ENCODE measurements at places on chromosomes 6 and 20. TPM values are rescaled to one million over a fixed set of nuclear protein-coding genes. Genes with fewer than 3 reads are reported as not detected.

DNA sequence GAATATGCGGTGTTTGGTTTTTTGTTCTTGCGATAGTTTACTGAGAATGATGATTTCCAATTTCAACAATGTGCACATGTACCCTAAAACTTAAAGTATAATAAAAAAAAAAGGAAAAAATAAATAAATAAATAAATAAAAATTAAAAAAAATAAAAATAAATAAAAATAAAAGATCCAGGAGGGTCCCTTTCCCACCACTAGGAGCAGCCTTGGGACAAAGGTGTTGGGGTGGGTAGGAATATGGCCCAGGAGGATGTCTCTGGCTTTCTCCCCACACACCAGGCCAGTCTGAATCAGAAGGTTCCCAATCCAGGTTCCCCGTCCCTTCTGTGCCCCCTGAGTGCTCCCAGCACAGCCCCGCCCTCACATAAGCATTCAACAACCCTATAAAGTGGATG is 9.5 kb downstream of the LRFN2 start:
- no peak for DNase-seq

DNA sequence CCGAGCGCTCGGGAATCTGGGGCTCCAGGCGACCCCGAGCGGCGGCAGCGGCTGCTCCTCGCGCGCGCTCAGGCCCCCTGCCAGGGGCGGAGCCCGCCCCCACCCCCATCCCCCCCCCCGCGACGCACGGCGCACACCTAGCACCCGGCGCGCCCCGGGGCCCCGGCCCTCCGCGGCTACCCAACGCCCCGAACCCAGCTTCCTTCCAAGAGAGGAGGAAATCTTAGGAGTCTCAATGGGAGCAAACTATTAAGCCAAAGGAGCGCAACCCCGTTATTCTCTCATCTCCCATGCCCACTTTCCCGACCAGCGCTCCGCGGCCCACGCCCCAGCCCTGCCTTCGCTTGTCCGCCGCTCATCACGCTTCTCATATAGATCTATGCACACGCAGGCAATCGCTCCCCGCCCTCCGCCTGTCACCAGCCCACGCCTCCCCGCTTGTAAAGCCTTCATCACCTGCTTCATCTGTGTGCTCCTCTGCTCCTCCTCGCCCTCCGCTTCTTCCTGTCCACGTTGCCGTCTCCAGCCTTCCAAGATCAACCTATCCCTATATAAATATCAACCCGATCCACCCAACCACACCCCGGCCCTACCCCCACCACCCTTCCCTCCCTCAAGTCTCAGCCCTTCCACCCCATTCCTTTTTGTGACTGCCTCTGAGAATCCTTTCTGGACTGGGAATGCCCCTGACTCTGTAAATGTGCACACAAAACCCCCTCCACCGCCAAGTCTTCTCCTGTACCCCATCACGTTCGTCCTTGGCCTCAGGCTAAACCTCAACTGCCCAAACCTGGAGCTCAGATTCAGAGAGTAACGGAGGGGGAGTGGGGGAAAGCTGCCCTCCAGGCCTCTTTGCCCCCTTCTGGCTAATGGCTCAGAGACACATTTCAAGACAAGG is at the start of gene DLK2:
DLK2 (minus strand) TSS at position 18 of the 898 bp plus-strand sequence. CDS start 723 bp downstream, outside the sequence.
- DNase-seq = peak; percentile 25

GRCh38 chr6:17022604-17023003 is 79.2 kb upstream of the STMND1 start:
- DNase-seq = no peak

GRCh38 chr6:19811397-19812079 is 25.6 kb upstream of the ID4 start:
- no peak for DNase-seq

DNA sequence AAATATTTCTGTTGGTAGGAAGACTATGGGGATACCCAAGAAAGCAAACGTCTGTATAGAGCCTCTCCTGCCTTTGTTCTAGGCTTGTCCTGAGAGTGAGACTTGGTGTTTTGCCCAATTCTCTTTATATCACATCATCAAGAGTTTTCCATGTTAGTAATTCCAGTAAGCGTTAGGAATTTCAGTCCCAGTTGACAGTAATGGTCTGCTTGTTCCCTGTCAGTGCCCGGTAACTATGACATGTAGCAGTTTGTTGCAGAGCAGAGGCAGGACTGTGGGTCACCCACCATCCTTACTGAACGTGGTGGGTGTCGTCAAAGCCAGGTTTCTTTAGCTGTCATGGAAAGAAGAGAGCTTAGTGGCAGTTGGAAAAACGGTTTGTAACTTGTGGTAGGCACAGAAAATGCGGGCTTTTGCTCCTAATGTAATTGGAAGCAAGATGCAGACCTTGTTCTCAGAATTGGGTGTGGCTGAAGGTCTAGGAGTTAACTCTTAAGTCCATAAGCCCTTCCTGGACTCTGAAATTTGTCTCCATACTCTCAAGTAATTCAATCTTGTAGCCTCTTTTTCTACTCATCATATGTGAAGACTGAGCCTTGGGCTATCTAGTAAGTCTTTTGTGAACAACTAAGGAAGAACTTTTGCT is 188.8 kb downstream of the TMEM242 start:
- no peak for DNase-seq

GRCh38 chr6:169079650-169080049 is 174.0 kb downstream of the THBS2 start:
- DNase-seq = no peak

DNA sequence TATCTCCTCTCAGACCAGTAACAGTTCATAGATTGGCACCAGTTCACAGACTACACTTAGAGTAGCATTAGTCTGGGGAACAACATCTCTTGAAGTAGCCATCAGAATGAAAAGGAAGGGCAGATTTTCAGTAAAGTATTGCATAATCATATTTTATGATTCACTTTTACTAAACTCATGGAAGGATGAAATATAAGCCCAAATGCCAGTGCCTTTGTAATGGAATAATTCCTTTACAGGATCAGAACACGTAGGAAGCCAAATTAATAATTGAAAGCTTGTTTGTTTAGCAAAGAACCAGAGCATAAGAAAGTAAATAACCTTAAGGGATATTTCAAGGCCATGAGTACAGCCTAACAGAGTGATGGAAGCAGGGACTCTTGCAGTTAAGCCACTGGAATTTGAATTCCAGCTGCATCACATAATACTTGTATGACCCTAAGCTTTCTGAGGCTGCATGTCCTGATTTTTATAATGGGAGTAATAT is 11.4 kb upstream of the LOC128125822 start:
- no peak for DNase-seq

The ZSCAN23 gene
- total RNA-seq = 6.9 TPM

DNA sequence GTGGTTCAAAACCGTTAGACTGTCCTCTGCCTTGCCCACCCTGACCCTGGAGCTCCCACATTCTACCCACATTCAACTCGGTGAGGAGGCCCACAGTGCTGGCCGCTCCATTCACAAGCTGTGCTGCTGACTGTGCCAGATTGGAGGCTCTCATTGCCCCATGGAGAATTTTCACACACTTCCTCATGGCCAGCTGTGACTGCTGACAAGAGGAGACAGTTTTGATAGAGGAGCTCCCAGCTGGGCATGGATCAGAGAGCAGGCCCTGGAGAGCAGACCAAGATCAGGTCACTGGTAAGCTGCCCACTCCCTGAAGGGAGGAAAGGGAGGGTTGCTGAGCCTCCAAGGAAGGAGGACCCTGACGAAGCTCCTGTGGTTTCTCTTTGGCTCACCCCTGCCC is 246.1 kb upstream of the RIN2 start:
- DNase-seq = no peak

GRCh38 chr6:30914854-30915590 is 984 bp downstream of the VARS2 start:
- DNase-seq = peak; percentile 24

The VNN1 gene
- total RNA-seq = not detected

DNA sequence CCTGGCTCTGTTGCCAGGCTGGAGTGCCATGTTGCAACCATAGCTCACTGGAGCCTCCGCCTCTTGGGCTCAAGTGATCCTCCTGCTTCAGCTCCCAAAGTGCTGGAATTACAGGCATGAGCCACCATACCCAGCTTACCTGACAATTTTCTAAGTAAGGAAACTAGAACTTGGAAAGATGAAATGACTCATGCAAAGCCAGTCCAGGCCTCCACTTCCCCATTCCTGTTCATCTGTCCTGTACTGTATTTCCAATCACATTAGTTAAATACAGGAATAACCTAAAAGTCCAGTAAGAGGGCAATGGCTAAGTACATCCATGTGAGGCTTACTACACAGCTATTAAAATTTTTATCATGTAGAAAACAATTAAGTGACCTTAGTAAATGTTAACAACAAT is 8.3 kb upstream of the ADGB start:
- DNase-seq = no peak

The ABHD12 gene
- 57.4 TPM for total RNA-seq

The ME1 gene
- 2.0 TPM for total RNA-seq

- no peak for DNase-seq
Measured at GRCh38 chr20:3296261-3297078, 57.5 kb upstream of the SLC4A11 start.

DNA sequence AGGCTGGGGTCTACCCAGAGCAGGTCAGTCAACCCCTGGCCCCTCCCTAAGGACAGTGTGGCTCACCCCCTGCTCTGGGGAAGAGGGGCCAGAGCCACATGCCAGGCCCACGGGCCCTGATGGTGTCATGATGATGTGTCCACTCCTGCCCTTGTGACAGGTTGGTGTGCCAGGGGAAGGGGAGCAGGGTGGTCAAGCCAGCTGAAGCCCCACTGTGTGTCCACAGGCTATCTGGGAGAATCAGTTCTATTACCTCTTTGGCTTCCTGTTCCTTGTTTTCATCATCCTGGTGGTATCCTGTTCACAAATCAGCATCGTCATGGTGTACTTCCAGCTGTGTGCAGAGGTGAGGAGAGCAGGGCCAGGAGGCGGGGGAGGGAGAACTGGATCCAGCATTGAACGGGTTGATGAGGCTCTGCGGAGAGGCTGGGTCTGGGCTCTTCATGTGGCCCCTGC is 47.7 kb downstream of the PLAGL2 start:
- no peak for DNase-seq

The NT5E gene
- 0.80 TPM for total RNA-seq

GRCh38 chr6:151098166-151098565 is 141.6 kb upstream of the AKAP12 start:
- DNase-seq = peak; percentile 30

DNA sequence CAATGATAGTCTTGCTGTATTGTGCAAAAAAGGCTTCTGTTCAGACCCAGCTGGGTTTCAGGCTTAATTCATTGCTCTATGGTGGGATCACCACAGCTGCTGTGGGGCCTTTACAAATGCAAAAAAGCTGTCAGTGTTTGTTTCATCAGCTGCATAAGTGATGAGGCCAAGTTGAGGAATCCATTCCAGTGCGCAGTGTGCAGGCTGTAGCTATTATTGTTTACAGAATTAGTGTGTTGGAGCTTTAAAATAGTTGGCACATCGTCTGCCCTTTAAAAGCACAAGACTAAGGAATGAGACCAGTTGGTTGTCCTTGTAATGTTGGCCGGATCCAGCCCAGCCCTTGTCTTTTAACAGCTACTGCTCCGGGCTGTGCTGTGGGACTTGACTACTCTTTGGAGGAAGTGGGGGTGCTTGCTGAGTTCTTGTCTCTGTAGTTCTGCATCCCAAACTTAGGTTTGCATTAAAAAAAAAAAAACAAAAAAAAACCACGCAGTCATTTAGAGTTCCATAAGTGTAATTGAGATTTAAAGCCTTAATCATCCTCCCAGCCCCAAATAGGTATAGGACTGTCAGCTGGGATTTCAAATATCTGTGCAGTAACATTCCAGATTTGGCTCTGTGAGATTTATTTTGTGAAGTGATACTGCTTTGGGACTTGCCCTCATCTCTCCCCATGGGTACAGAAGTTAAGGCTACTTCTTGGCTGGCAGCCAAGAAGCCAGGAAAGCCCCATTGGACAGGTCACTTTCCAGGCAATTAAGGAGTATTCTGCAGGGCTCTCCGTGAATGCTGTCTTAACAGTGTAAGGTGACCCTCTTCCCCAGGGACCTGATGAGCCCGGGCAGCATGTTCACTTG is 19.3 kb downstream of the JARID2 start:
- DNase-seq = no peak

- DNase-seq = no peak
Measured at GRCh38 chr6:24689964-24690363, 23.1 kb downstream of the ACOT13 start.

The JAG1 gene
- 53.2 TPM for total RNA-seq

GRCh38 chr20:20566516-20566915 is 145.9 kb downstream of the RALGAPA2 start:
- DNase-seq = no peak

GRCh38 chr6:163490826-163491577 is 76.5 kb downstream of the QKI start:
- DNase-seq = no peak

DNA sequence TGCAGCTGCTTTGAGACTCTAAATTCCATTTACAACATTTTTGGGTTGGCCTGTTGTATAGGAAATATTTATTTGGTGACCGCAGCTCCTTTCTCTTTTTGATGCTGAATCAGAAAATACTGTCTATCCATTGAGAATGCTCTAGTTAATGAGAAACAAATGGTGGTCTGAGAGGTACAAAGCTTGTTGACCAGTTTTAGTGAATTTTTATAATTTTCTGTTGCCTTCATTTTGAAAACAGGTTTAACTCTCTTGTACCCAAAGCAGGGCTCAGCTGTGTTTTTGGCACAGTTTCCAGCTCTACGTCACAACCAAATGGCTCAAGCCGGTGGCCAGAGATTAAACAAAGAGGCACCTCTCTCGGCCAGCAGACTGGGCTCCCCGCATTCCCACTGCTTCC is 113.2 kb downstream of the FNDC1 start:
- DNase-seq = no peak

GRCh38 chr6:152423216-152424103 is 213.7 kb downstream of the SYNE1 start:
- no peak for DNase-seq

GRCh38 chr6:150282806-150283205 is 86.0 kb upstream of the IYD start:
- DNase-seq = no peak

The C6orf141 gene
- total RNA-seq = 0.54 TPM

GRCh38 chr6:138218449-138218848 is at the start of gene PBOV1:
Gene PBOV1 (minus strand): TSS chr6:138218491. CDS start chr6:138218395, 96 bp downstream.
- DNase-seq = no peak

The BMP7 gene
- total RNA-seq = 276 TPM

DNA sequence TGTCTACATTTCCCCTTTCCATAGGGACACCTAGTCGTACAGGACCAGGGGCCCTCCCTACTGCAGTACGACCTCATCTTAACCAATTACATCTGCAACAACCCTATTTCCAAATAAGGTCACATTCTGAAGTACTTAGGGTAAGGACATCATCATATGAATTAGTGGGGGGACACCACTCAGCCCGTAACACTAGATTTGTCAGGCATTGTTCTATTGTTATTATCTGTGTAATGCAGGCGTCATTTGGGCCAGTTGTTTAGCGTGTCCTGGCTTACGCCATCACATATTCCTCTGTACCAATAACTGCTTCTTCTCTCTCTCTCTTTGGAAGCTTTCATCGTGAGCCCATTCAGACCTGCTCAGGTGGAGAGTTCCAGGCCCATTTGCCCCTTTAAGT is 89.3 kb downstream of the CAP2 start:
- DNase-seq = no peak

DNA sequence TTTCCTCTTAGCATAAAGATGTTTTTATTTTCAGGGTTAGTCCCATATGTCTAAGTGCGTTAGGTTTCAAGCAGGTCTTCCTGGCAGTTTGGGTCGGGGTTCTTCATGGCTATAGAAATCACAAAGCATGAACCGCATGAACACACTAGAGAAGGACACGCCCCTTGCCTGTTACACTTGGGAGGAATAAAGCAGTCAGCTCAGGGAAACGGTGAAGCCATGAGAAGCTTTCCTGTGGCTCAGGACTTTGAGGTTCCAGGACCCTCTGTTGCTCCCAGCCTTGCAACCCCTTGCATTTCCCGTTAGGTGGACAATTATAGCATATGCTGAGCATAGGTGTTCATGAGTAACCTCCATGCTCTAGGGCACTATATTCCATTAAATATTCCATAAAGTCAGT is 96.7 kb downstream of the SYCP2 start:
- no peak for DNase-seq

GRCh38 chr20:35660122-35660937 is 4.4 kb downstream of the CPNE1 start:
- DNase-seq = no peak
